Putamen (tissue), 1 donor: ENCODE measurements at places on chromosomes 1 and 21.

- no peak for DNase-seq
These were observed 320.2 kb downstream of the ZP4 start for GRCh38 chr1:237570530-237570929.

DNA sequence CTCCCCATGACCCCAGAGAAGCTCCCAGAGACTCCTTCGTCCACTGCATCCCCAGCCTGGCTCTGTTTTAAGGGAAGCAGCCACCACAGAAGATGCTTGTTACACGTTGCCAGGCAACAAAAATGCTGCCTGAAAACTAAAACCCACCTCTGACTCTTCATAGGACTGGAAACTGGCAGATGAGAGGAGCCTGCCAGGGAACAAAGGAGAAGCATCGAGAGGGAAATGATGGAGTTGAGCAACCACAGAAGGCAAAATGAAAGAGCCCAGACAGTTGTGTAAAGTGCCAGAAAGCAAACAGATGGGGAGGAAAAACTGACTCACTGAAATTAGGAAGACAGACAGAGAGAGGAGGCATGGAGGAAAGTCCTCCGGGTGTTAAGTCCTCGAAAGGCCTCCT is 118.4 kb downstream of the KCNN3 start:
- no peak for DNase-seq

DNA sequence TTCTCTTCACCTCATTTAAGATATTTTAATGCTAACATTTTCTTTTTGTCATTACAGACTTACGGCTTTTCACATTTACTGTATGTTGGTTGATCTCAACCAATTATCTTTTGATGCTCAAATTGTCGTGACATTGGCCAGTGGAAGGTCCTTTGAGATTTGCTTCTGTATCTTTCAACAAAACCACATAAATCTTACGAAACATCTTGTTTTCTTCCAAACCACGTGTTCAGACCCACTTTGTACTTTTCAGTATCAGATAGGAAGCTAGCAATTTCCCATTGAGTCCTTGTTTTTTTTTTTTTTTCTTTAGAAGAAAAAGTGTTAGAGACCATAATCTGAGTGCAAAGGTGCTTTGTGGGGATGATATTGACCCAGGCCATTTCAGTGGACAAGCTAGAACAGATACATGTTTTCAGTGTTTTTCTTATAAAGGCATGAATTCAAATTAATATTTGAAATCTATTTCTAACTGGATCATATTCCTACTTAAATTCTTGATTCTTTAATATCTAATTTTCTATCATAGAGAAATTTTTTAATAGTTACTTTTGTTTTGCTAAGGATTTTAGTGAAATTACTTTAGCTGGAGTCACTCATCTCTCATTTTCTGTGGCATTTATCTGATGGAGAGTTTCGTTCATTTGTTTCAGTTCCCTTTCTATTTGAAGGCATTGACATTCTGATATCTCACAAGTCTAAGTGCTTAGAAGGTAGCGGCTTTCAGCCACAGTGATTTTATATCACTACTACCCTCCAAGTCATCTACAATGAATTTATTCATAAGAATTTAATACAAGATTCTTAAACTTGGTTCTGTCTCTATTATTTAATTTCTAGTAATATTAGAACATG is 26.7 kb downstream of the ATG4C start:
- no peak for DNase-seq

- no peak for DNase-seq
These were observed 69.5 kb downstream of the DDX20 start for GRCh38 chr1:111825217-111825616.

DNA sequence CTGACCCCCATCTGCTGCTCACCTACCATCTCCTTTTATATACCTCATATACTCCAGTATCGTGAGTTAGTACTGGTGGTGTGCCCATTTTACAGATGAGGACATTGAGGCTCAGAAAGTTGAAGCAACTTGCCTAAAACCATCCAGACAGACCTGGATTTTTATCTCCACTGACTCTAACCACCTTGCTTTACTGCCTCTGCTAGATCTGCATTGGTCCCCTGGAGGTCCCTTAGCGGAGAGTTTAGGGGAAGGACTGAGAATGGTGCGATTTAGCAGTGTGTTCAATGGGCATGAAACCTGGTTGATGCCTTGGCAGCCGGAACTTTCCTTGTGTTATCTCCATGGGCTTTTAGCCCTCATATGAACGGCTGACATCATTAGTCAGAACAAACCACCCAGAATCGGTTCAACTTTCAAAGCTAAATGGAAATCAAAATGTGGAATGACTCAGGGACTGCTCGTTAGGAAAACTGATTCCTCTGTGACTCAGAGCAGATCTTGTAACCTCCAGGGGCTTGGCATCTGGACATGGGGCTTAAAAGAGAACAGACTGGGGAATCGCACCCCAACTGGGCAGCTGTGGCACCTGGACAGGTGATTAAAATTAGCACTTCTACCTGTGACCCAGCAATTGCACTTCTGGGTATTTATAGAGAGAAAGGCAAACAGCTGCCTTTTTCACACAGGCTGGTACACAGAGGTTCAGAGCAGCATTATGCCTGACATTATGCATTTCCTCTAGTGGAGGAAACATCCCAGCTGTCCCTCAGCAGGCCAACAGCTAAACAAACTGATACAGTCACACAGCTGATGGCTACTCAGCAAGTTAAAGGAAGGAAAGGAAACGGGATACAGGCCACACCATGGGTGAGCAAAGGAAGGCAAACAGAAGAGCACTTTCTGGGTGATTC is 25.3 kb downstream of the TMEM51 start:
- DNase-seq: no peak
